ENCODE measurements at places on chromosomes 13 and 19. TPM values are rescaled to one million over a fixed set of nuclear protein-coding genes. Genes with fewer than 3 reads are reported as not detected.

DNA sequence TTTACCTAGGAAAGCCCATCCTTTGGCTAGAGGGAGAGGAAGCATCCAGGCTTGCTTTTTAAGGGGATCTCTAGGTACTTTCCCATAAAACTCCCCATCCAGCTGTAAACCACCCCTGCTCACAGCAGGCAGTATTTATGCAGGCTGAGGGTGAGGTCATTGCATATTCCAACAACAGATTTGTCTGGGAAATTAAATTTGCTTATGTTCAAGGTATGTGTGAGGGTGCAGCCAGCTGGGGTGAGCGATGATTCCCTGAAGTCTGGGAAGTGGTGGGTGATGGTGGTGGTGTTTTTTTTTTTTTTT, 96.3 kb upstream of the C1QTNF9B start:
- no peak for DNase-seq

GRCh38 chr13:75415171-75415570, 66.8 kb downstream of the TBC1D4 start:
- no peak for DNase-seq

DNA sequence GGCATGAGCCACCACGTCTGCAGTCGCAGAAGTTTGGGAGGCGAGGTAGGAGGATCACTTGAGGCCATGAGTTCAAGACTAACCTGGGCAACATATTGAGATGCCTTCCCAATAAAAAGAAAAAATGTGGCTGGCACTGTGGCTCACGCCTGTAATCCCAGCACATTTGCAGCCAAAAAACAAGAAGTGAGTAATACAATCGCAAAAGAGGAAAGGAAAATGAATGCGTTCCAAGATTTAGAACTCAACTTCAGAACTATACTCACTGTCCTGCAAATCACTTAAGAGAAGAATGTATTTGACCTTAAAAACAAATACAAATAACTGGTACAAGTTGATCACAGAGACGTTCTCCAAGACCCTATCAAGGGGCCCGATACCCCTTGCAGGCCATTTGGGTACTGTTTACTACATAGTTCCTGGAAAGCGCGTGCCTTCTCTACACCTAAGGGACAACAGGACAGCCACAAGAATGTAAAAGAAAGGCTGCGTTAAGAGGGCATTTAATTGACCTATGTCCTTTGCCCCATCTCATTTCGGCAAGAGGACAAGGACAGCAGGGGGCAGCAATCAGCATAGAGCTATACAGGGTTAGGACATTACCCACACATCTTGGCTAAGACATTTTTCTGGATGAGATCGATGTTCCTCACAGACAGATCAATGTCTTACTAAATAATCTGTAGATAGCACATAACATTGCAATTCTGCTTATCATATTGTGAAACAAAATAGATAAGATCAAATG, 41.3 kb downstream of the FLT3 start:
- DNase-seq: no peak

GRCh38 chr19:6259312-6259861, 20.4 kb downstream of the MLLT1 start:
- no peak for DNase-seq

GRCh38 chr13:24630121-24630520, 50.1 kb upstream of the ATP12A start:
- no peak for DNase-seq

DNA sequence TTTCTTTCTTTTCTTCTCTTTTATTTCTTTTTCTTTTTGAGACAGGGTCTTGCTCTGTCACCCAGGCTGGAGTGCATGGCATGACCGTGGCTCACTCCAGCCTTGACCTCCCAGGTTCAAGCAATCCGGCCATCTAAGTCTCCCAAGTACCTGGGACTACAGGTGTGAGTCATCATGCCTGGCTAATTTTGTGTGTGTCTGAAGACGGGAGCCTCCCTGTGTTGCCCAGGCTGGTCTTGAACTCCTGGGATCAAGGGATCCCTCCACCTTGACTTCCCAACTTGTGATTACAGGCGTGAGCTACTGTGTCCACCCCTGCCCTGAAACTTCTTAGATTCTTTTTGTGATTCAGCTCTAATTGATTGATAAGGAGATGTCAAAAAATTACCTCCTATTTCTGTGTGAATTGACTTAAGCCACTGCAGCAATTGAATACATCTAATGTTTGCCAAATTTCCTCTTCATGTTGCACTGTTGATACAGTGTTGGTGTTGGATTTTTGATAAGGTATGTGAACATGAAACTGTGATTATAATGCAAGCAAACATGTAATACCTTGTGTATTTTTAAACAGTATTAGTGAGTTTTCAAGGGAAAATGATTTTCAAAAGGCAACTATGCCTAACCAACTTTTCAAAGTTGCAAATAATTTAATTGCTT, 22.6 kb downstream of the KLF5 start:
- no peak for DNase-seq

- DNase-seq: no peak
Observed at GRCh38 chr13:26380930-26381329, 127.0 kb downstream of the CDK8 start.

DNA sequence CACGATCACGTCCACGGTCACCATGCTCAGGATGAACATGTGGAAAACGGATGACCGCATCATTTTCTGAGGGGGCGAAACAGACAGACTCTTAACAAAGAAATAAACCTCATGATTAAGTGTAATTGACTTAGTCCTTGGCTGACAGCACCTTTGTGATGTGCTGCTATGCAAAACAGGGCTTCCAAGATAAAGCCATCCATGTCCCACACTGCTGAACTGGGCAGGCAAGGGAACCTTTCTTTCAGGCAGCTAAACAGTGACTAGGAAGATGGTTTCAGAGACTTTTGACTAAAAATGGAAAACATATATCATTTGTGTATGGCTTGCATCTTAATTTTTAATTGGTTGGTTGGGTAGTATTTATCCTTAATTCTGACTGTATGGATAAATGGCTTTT, 157.8 kb downstream of the NALCN start:
- no peak for DNase-seq

- no peak for DNase-seq
Observed at GRCh38 chr19:19679176-19680073, 10.8 kb downstream of the ZNF101 start.

DNA sequence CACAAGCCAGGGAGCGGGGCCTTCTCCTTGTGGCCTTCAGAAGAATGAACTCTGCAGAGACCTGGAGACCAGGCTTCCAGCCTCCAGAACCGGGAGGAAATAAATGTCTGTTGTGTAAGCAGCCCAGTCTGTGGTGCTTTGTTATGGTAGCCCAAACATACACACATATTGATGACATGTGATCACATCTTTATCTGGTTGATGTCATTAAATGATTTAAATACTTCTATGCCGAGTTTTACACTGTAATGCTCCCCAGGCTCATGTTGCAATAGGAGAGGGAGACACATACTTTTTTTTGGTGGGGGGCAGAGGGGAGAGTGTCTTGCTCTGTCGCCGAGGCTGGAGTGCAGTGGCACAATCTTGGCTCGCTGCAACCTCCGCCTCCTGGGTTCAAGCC, 188.0 kb upstream of the IRS2 start:
- DNase-seq: no peak

DNA sequence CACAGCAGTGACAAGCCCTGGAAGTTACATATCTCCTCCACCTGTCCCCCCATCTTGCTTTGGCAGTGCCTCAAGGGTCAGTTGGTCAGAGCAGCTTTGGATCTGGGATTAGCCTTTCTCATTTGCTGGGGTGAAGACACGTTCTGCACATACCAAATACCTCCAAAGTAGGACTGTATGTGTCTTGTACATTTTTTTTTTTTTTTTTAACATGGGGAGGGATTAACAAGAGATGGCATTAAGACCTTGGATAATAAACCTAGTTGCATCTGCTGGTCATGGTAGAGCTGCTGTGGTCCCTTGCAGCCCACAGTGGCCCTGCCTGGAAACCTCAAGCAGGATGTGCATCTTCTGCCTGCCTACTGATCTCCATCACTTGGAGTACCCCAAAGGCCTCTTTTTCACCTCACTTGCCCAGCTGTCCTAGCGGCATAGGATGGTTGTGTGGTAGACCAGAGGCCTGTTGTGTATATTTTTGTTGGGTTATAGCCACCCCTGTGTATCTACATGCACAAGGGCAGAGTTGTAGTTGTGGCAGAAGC, 2.5 kb downstream of the RPS19 start:
- no peak for DNase-seq

Gene TMEM238
- 0.24 TPM for total RNA-seq

Gene C5AR1
- total RNA-seq: 5.0 TPM

Gene MBD3L3
- not detected for total RNA-seq

Gene GAPDHS
- not detected for total RNA-seq

Gene PEX11G
- 1.2 TPM for total RNA-seq

All from Right ventricle myocardium inferior (tissue), 1 donor.